ENCODE measurements at places on chromosomes 1 and 21. TPM values are rescaled to one million over a fixed set of nuclear protein-coding genes. Genes with fewer than 3 reads are reported as not detected.

Gene LORICRIN
- total RNA-seq = not detected

Gene NR5A2
- total RNA-seq = not detected

Gene CYP2J2
- 1.4 TPM for total RNA-seq

- DNase-seq = no peak
Observed at GRCh38 chr1:201949491-201949890, 3.1 kb upstream of the LMOD1 start.

DNA sequence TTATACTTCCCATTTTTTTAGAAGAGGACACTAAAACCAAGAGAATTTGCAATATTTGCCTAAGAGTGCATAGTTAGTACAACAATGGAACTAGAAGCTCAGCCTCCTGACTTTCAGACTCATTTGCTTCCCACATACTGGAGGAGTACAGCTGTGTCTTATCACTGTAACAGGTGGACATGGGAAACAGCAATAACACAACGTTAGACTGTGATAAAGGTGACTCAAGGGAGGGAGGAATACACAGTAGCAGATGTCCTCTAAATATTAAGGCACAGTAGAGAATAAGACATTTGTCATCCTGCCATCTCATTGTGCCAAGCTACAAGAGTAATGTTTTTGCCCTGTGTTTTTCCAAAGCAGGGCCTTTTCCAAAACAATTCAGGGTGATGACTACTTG lies 55.4 kb upstream of the JAK1 start:
- DNase-seq = no peak

DNA sequence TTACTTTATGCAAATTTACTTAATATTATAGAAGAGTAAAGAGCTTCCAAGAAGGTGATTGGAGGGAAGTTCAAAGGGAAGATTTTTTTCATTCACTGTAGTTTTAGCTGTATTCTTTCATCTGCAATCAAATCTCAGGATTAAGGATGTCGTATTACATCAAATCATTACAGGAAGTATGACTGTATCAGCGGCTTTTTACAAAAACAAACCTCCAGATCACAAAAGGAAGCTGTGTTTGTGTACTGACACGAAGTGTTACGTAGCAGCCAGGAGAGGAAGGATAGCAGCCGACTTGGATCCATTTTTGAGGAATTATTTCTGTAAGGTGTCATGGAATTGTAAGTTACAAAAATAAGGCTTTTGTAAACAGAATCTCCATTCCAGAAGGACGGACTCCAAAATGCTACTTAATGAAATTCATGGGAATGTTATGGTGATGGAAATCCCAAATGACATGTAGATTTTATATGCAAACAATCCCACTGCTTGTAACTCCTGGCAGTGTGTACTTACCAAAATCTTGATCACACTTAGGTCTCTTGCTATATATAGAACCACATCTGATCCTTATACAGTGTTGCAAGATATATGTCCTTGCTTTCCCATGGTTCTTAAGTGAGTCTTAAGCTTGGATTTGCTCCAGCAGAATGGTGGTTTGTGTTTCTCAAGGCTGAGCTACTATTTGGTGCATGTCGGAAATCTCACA lies 49.8 kb downstream of the KCNJ15 start:
- DNase-seq = no peak

- no peak for DNase-seq
Observed at GRCh38 chr1:2646837-2647236, 14.0 kb upstream of the MMEL1 start.

Measured in activated CD8-positive, alpha-beta T cell treated with anti-CD3 and anti-CD28 coated beads for 36 hours (primary cell).